ENCODE measurements at places on chromosomes 16 and 17. TPM values are rescaled to one million over a fixed set of nuclear protein-coding genes. Genes with fewer than 3 reads are reported as not detected.

Gene QRICH2
- 8.2 TPM for total RNA-seq

Gene HAS3
- total RNA-seq = 1.7 TPM

DNA sequence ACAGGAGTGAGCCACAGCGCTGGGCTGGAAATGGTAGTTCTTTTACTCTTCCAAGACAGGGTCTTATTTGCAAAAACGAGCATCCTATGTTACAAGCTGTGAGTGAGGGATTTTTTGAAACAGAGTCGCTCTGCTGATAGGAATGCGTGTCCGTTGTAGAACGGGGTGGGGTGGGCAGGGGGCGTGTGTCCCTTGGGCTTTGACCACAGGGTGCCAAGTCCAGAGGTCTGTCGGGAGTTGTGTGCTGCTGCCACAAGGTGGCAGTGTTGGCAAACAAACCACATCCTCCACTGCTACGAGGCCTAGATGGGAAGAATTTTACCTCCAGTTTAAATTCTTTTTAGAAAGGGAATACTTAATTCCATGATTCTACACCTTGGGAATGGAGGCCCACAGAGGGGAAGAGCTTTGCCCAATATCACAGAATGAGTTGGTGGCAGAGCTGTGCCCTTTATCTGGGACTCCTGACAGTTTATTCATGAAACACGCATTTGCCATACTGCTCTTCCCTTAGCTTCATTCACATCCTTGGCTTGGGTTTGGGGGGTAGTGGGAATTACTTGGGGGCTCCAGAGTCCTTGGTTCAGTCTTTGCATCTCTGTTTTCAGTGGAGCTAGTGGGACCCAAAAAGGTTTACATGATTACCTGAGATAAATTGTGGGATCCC, 30.6 kb upstream of the ETV4 start:
- peak; percentile 67 for DNase-seq

GRCh38 chr17:3732210-3732621, 8.5 kb downstream of the HASPIN start:
- no peak for DNase-seq

Gene SLC38A8
- 5.8 TPM for total RNA-seq

Gene CENPV
- total RNA-seq = 44.5 TPM

GRCh38 chr17:74858672-74859458, 820 bp downstream of the GRIN2C start:
- DNase-seq = no peak

DNA sequence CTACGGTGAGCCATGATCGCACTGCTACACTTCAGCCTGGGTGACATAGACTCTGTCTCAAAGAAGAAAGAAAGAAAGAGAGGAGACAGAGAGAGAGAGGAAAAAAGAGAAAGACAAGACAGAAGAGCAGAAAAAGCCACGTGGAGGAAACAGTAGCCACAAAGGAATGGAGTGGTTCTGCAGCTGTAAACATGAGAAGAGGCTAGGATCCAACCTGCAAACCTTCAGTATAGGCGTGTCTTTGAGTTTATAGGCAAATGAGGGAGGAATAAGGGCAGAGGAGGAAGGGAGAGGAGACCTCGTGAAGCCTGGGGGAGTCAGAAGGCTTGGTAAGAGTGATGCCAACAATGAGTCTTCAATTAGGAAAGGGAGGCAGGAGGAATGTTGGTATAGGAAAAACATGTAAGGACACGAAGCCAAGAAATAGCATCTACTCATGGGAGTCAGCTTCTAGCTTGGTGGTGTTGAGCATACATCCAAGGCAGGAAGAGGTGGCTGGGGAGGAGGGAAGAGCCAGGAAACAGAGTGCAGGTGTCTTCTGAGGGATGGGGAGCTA, 3.9 kb downstream of the MED9 start:
- DNase-seq = no peak

- no peak for DNase-seq
These were observed 1.6 kb downstream of the VAT1L start for GRCh38 chr16:77790009-77790372.

DNA sequence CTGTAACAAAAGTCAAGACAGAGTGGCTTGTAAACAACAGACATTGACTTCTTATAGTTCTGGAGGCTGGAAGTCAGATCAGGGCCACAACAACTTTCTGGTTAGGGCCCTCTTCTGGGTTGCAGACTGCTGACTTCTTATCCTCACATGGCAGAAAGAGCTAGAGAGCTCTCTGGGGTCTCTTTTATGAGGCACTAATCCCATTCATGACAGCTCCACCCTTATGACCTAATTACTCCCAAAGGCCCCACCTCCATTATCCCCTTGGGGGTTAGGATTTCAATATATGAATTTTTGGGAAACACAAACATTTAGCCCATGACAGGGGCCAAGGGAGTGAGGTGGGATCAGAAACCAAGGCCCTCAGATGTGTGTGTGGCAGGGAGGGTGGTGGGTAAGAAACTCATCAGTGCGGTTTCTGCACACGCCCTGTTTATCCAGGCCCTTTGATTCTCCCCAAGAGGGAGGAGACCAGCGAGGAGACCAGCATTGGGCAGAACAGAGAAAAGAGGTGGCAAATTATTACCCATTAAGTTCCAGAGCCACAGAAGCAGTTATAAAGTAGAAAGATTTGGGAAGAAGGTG, 74.8 kb downstream of the UTP18 start:
- no peak for DNase-seq

DNA sequence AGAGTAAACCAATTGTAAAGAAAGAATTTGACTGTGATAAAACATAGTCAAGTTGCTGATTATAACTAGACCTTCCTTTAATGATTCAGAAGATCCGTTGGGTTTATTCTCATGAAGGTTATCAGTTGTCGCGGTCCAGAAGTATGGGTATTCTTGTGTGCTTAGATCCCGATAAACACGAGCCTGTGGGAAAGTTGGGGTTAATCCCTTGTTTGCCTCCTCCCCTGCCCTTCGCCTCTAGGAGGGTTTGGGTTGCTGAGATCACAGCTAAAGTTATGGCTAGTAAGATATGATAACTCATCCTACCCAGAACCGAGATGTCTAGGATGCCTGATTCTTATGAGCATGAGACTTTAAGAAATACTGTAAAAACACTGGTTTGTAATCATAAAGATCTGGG, 66.8 kb downstream of the GPRC5B start:
- DNase-seq = no peak

- no peak for DNase-seq
These were observed 16.1 kb downstream of the WIPI1 start for GRCh38 chr17:68441070-68441770.

GRCh38 chr17:54967621-54968261, 713 bp downstream of the COX11 start:
- no peak for DNase-seq

DNA sequence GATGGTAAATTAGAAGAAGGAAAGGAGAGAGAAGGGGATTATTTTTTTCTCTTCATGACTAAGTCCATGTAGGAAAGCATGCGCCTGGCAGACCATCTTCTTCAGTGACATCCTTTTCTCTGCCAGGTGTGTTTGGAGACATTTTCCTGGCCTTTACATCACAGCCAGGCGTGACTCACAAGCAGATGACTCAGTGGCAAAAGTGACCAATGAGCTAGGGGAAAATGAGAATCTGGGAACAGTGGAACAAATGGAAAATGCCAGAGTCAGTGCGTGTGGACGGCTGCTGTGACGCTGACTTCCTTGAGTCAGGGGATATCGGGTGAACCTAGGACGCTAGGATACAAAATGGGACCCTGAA, 9.4 kb downstream of the KIAA0513 start:
- DNase-seq = peak; percentile 67

DNA sequence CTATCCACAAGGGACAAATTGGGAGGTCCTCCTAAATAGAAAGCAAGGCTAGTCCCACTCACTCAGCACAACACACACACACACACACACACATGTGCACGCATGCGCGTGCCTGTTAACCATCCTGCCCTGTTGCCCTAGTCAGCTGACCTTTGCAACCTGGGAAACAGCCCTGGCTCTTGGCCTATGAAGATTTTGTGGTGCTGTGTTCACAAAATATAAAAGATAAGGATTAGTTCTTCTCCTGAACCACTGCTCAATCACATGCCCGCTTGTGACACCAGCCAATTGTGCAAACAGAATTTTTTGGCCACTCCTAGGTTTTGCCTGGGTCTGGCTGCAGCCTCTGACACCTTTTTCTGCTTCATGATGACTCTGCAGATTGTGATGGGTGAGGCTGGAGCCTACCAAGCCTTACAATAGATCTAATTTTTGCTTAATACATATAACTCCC, 3.3 kb upstream of the CES1 start:
- no peak for DNase-seq

GRCh38 chr16:15790458-15790857, 66.4 kb downstream of the MYH11 start:
- DNase-seq = no peak

DNA sequence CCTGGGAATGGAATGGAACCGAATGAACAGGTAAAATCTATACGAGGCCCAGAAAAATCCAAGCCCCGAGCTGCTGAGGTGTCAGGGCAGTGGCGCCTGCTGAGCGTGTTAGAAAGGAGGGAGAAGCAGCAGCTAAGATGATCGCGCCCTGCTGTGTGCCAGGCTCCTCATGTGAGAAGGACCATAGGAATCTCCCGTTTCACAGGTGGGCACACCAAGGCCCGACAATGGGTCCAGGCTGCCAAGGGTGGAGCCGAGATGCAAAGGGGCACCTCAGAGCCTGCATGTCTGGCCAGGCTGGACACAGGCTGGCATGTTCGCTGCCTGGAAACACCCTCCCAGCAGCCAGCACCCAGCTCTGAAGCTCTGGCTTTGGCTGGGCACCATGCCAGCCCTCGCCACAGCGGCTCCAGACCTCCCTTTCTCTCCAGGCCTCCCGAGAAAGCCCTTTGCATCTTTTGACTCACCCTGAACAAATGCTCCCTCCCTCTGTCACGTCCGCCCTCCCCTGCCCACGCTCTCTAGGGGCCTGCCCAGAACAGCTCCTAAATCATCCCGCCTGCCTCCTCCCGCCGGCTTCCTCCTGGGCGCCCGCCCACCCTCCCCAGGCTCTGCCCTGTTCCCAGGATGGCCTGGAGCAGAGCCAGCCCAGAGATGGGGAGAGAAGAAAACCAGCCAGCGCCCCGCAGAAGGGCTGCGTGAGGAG, 217.8 kb upstream of the GSE1 start:
- DNase-seq = peak; percentile 53

DNA sequence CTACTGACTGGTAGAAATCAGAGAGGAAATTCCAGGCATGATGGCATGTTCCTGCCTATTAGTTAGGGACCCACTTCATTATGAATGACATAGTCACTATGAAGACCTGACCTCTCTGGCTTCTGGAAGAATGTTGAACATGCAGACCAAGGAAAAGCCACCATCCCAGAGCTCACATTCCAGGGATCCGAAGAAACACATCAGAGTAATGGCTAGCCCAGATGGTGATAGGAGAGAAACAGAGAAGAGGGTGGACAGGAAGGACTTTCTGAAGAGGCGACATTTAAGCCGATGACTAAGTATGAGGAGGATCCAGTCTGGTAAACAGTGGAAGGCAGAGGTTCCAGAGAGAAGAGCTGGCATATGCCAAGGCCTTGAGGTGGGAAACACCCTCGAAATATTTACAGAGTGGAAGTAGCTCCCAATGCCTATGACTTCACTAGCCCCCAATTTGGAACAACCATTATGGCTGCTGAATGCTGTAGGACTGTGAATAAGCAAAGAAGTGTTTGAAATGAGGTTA, 216.2 kb downstream of the RBFOX1 start:
- DNase-seq = no peak

DNA sequence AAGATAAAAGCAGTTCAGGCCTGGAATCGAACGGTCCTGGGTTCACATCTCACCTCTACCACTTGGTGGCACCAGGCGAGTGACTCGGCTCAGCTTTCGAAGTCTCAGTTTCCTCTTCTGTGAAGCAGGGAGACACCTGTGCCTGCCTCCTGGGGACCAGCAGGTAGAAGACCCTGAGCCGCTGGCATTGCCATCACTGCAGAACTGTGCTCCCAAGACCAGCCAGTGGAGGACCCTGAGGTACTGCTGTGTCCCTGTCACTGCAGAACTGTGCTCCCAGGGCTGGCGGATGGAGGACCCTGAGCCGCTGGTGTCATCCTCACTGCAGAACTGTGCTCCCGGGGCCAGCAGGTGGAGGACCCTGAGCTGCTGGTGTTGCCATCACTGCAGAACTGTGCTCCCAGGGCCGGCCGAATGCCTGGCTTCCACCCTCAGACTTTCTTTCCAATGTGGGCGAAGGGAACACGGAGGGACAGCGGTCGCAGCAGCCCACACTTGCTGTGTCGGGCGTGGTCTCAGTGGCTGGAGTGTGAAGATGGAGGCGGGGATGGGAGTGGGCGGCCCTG, 8.7 kb upstream of the SLC7A5 start:
- DNase-seq = no peak

DNA sequence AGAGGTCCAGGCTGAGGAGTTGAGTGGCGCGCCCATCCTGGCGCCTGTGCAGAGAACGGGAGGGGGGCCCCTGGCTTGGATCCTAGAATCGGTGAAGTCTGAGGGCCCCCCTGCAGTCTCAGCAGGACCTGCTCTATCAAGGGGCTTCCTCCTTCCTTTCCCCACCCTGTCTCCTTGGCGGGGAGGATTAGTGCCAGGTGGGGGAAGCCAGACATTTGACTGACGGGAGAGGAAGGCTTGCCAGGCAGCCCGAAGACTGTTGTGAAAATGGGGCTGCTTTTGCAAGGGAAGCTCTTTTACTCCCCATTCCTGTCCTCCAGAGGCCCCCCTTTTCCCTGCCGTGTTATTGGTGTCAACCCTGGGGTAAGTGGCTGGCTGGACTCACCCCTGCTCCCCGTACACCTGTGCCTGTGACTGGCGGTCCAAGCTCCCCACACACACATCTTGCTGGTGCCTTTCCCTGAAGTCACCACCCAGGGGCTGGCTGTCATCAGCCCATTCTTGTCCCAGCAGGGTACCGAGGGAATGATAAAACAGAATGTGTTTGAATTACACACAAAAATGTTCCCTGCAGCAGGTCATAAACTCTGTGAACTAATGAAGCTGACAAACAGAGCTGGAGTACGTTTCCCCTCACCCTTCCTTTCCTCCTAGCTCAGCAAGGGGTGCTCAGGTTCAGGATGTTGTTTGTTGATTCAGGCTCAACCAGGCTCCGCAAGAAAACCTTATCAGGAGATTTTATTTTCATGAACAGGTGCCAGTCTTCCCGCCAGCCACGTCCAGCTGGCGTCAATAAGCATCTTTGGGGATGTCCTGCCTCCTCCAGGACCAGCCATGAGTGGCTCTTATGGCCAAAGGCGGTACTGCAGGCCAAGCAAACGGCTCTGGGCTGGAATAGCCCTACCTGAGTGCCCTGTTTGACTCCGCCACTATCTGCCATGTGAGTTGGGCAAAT, 4.4 kb upstream of the ARMC7 start:
- DNase-seq = peak; percentile 39

Gene OTOP3
- total RNA-seq = not detected

Gene C17orf50
- total RNA-seq = not detected

GRCh38 chr17:28725166-28725659, 820 bp downstream of the TLCD1 start:
- no peak for DNase-seq

DNA sequence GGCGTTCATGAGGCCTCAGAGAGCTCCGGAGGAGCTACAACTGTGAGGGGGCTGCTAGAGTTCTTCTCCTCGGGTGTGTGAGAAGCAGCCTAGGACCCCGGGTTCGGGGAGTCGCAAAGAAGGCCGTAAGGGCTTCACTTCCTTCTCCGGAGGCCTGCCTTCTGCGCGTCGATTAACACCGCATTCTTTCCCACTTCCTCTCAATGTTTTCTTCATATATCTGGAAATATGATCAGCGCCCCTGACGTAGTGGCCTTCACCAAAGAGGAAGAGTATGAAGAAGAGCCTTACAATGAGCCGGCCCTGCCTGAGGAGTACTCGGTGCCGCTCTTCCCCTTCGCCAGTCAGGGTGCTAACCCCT, 449 bp downstream of the SMCR8 start:
- no peak for DNase-seq

Measured in dorsolateral prefrontal cortex (tissue), 122 donors.